T-cell (primary cell): ENCODE measurements at places on chromosomes 13 and 19.

- peak; percentile 59 for DNase-seq
These were observed 23.7 kb upstream of the GPR18 start for GRCh38 chr13:99281811-99282263.

DNA sequence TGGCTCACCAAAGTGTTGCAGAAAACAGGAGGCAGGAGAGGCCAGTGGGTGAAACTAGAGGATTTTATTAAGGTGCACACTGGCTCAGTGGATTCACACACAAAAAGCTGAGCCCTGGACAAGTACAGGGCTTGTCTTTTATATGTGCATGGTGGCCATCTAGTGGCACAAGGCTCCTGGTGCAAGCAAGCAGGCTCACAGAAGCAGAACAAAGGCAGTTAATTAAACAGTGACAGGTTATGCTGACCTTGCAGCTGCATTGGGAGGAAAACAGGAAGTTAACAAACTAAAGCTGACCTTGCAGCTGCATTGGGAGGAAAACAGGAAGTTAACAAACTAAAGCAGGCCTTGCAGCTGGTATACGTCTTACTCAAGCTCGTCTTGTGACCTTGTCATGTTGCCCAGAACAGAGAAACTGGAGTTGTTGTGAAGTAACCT is 65.3 kb upstream of the ZNF681 start:
- no peak for DNase-seq

- no peak for DNase-seq
These were observed 27.2 kb upstream of the CALM3 start for GRCh38 chr19:46573679-46574498.

DNA sequence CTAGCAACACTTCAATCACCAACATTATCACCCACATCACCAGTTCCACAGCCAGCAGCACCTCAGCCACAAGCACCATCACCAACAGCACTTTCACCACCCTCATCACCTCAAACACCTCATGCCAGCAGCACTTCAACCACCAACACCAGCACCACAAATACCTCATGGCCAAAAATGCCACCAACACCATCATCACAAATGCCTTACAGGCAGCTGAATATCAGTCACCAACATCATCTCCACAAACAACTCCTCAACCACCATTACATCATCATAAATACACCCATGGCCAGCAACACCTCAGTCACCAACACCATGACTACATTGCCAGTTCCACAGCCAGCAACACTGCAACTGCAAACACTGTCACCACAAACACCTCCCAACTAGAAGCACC is 10.4 kb downstream of the FCER2 start:
- DNase-seq, result no peak

GRCh38 chr19:7636317-7636690 is 606 bp upstream of the STXBP2 start:
- no peak for DNase-seq

DNA sequence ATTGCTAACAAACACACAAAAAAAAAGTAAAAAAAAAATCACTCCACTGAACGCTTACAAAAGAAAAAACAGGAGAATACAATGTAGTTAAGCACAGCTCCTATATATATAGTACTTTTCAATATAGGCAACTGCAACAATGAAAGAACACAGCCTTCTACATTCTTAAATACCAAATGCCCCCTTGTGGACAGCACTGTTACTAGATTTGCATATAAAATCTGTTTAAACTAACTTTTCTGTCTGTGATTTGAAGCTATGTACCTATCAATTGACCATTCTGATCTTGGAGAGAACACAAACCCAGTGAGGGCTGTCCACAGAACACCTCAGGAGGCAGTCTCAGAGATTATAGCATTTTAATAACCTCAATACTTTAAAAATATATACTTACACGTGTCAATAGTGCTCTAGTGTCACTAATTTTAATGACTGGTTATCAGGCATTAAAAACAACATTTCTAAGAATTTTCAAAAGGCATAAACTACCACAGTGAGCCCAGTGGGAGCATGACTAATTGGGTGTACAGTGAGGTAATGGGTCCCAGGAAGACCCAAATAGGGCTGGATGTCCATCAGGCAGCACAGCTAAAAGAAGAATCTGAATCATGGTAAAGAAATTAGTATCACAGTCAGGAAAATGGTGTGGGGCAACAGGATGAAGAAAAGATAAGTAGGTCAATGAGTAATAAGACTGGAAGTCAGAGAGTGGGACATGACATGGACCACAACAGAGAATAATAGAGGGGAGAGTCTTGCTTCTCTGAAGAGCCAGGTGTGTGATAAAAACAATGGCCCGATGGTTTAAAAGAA is 22.2 kb downstream of the CCDC169 start:
- no peak for DNase-seq

GRCh38 chr13:51557875-51558612 is 26.2 kb upstream of the WDFY2 start:
- no peak for DNase-seq

- DNase-seq, result no peak
These were observed 21.2 kb upstream of the SCEL start for GRCh38 chr13:77514336-77514726.

DNA sequence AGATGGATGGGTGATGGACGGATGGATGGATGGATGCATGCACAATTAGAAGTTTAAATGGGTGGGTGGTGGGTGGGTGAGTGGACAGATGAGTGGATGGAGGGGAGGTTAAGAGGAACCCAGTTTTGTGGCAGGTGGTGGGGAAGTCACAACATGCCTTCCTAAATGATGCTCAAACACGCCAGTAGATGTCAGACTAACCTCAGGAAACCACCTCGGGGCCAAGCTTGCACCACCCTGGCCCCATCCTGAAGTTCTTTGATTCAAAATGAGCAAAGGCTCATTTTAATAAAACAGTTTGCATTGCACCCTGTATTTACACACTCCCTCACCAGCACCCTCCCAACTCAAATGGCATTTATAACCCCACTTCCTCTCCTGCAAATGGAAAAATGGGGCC is 91.4 kb upstream of the CACNA1A start:
- peak; percentile 13 for DNase-seq

DNA sequence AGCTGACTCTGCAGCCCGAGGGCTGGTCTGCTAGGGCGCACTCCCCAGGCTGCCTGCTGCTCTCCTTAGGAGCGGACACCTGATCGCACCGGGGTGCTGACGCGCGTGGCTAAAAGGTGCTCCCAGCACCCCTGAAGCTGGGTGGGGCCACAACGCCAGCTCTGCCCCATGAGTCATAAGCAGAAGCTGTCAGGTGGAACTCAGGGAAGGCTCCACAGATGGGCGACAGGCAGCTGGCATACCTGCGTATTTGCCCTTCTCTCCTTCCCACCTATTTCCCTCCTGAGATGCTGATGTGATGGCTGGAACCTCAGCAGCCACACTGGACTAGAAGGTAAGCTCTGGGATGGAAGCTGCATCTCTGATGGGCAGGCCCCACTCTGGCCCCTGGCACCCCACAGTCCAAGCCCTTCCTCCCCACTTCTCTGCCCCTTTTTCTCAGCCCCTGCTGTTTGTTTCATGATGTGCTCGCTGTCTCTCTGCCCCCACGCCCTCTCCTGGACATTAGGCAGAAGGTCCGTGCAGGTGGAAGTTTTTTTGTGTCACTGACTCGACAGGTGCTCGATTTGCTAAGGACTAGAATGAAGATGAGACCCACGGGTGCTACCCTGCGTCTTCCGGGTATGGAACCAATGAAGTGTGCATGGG is 30.3 kb upstream of the CACTIN start:
- no peak for DNase-seq

DNA sequence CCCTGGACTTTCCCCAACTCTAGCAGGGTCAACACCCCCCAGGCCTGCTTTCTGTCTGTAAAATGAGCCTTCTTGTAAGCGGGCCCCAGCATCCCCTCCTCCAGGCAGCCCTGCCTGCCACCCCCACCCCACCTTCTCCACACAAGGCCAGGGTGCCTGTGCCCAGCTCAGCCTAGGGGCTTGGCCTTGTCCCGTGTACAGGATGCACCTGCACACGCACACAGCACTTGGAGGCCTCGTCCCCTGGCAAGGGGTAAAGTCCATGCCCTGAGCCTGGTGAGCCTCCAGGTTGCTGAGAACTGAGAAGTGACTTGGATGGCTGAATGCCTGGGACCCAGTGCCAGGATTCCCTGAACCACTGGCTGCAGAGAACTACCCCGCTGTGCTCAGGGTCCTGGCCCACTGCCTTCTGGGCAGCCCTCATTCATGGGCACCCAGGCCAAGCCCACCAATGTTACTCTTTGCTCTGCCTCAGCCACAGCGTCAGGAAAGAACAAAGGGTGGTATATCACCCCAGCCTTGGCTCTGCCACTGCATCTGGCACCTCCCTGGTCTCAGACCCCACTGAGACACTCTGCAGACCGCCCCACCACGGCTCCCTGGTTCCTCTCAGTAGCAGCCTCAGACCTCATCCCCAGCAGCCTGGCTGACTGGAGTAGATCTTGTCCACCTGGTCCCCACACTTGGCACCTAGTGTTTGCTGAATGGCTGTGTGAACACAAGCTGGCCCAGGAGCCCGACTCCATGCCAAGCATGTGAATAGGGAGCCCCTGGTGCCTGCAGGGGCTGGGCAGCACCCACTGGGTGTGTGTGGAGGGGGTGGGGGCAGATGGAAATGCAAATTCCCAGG is 1.8 kb upstream of the TM6SF2 start:
- no peak for DNase-seq

GRCh38 chr19:3094601-3095440 is 659 bp downstream of the GNA11 start:
- DNase-seq, result peak; percentile 33

- DNase-seq, result no peak
These were observed 249.4 kb upstream of the PCDH20 start for GRCh38 chr13:61664801-61665705.

- no peak for DNase-seq
These were observed 204.8 kb downstream of the MYO16 start for GRCh38 chr13:108834193-108834592.
